ENCODE measurements at places on chromosomes 16 and 17.

DNA sequence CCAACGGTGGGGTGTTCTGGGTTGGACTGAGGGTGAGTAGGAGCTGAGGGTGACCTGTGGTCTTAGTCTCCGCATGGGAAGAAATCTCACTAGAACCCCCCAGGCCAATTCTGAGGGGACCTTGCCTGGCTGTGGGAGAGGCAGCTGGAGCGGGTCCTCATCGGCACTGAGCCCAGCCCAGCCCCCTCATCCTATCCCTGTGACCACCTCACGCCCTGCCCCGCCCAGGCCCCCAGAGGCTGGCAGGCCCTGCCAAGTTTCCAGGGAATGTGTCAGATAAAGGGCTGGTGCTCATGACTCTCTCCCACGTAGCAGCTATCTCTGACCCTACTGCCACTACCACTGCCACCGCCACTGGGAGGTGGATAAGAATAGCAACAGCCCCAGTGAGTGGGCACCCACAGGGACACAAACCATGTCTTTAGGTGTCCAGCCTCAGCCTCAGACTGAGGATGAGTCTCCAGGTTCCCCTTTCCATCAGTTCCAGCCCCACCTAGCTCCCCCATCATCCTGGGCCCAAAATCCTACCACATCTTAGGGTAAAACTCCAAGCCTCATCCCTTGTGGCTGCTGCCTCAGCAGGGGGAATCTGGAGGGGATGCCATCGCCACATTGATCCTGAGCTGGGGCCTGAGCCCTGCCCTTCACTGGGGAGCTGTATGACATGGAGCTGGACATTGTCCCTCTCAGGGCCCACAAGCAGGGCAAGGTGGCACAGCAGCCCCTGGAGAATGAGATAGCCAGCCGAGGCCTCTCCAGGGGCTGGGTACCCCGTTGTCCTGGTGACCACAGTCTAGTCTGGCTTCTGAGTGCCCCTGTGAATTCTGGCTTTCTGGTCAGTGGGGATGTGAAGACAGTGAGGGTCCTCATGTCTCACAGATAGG, 14.9 kb downstream of the CDH16 start:
- no peak for DNase-seq

GRCh38 chr16:85148931-85149330, 36.7 kb upstream of the CIBAR2 start:
- DNase-seq: no peak

DNA sequence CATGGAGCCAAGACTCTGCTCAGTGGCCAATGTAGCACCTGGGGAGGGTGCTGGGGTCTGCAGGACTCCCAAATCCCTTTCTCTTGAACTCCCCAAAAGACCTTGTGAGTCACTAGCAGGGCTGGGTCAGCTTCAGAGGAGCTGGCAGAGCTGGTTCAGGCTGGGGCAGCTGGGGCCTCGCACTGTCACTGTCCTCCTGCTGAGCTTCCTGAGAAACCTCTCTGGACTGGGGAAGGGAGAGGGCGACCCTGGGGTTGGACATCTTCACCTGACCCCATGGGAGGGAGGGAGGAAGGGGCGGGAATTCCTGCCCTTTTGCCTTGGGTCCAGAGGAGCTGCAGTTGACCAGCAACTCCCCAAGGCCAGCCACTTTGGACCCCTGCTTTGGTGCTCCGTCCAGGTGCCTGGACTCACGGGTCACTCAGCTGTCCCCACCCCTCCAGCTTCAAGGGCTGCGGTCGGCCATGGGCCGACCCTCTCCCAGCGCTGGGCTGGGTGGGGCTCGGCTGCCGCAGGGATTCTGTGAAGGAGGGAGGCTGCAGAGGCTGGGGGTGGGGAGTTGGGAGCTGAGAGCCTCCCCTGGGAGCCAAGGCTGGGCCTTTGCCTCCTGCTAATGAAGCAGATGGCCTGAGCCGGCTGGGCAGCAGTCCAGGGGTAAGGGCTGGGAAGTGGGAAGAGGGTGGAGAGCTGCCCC, 9.2 kb downstream of the FMNL1 start:
- no peak for DNase-seq

DNA sequence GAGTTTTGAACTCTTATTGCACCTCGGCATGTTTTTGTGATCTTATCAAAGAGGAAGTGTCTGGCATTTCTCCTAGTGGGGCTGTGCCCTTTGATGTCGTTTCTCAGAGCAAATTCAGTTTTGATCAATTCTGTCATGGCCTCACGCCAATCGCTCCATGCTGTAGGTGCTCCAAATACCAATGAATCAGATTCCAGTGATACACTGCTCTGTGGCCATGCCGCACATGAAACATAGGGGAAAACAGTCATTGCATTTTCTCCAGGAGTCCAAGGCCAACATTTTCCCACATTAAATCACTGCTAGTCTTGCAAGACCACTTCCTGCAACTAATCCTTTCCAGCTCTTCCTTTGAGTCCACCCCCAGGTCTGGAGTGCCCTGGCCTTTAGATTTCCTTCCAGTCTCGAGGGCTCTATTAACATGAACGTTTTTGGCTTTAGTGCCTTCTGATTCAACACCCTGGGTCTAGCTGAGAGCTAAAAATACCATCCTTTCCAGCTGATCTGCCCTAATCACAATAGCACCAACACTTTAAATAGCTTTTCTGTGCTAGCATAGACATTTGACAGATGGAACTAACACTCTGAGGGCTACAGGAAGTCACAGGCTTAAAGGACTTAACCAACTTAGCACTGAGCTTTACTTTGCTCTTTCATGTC, 18.2 kb upstream of the RASL10B start:
- DNase-seq: no peak

- no peak for DNase-seq
Measured at GRCh38 chr17:19495828-19496528, 37.7 kb upstream of the SLC47A1 start.

DNA sequence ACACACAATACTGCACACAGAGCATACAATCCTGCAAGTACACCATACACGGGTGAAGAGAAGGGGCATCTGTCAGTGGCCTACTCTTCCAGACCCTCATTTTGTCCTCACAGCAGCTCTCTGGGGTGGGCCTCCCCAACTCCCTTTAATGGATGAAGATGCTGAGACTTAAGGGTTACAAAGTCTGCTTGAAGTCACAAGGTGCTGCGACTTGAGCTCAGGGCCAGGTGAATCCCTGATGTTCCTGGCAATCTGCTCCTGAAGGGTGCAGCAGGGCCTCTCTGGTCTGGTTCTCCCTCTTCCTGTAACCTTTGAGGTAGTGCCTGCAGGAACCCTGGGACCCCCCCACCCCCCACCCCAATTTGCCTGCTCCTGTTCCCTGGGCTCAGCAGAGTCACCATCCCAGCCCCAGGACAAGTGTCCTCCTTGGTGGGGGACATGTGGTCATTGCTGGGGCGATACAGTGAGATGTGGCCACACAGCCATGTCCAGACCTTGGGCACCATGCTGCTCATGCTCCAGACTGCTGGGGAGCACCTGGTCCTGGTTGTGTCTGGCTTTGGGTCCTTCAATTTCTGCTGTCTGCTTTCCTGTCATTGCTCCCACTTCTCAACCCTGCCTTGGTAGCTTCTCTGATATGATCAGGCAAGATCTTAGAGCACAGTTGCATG, 107.5 kb downstream of the METRNL start:
- DNase-seq: no peak

GRCh38 chr17:47618410-47618809, 31.3 kb upstream of the KPNB1 start:
- DNase-seq: no peak

DNA sequence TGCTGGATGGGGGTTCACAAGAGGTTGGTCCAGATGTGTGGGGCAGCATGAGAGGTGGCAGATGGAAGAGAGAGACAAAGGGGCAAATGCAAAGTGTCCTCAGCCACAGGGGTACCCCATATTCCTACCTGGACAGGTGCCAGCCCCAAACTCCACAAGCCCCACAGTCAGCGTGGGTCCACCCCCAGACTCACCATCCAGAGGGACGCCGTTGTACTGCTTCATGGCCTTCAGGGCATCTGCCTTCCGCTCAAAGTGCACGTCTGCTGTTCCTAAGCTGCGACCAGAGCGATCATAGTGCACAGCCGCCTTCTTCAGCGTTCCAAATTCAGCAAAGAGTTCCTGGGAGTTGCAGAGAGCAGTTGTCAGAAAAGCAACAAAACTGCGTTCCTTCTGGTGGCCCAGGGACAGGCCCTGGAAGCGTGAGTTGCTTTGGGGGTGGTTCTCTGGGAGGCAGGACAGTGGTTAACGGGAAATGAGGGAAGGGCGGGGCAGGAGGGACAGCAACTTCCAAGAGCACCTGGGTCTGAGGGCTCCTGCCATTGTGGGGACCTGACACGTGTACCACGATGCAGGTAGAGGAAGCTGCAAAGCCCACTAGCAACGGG, 2.3 kb downstream of the ALYREF start:
- no peak for DNase-seq

GRCh38 chr16:57607676-57608461, 20.6 kb upstream of the ADGRG1 start:
- no peak for DNase-seq

GRCh38 chr16:10941127-10941933, 938 bp downstream of the DEXI start:
- no peak for DNase-seq

DNA sequence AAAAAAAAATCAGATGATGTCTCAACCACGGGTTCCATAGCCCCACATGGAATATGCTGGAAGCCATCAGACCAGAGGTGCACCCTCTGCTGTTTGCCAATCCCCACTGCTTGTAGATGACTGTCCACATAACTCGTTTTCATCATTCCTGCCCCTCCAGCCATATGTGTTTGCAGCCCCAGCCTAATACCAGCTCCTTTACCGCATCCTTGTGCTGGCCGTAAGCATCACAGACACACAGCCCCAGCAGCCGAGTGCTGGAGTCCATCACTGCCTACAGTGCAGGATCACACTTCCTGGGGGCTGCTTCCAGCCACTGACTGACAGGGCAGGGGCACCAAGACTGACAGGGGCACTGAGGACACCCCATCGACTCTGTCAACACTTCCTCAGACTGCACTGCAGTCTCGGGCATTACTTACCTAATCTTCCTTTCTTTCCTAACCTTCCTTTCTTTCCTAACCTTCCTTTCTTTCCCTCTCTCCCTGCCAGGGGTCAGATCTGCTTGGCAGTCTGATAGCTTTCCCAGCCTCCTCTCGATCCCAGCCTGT, 5.0 kb downstream of the RCVRN start:
- no peak for DNase-seq

GRCh38 chr16:13896543-13897182, 23.3 kb upstream of the ERCC4 start:
- DNase-seq: no peak

- DNase-seq: no peak
Measured at GRCh38 chr16:66269617-66270332, 96.7 kb upstream of the CDH5 start.

- DNase-seq: no peak
Measured at GRCh38 chr17:69717214-69717613, 302.7 kb downstream of the MAP2K6 start.

DNA sequence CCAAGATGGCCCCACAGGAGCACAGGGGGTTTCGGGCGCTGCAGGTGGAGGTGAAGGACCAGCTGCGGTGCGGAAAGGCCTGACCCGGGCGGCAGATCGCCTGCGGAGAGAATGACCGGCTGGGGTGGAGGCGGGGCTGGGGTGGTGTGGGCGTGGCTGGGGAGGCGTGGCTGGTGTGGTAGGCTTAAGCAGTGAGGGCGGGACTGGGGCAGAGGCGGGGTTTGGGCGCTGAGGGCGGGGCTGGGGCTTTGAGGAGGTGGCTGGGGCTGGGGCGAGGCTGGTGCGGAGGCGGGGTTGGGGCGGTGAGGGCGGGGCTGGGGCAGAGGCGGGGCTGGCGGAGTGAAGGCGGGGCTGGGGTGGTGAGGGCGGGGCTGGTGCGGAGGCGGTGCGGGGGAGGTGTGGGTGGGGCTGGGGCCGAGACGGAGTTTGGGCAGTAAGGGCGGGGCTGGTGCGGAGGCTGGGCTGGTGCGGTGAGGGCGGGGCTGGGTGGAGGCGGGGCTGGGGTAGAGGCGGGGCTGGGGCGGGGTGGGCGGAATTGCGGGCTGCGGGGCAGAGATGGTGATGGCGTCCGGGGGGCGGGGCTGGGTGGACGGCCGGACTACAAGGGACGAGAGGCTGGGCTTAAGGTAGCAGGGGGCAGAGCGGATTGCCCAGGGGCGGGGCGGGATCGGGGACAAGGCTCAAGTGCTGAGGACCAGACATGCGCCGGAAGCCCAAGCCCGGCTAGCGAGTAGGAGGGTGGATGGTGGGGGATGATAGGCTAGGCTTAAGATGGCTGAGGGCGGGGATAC, 9.9 kb upstream of the GSDMA start:
- peak; percentile 97 for DNase-seq

- no peak for DNase-seq
Measured at GRCh38 chr17:1736348-1737281, 6.1 kb upstream of the SERPINF2 start.

- no peak for DNase-seq
Measured at GRCh38 chr16:2385190-2385836, 43.9 kb upstream of the CCNF start.

DNA sequence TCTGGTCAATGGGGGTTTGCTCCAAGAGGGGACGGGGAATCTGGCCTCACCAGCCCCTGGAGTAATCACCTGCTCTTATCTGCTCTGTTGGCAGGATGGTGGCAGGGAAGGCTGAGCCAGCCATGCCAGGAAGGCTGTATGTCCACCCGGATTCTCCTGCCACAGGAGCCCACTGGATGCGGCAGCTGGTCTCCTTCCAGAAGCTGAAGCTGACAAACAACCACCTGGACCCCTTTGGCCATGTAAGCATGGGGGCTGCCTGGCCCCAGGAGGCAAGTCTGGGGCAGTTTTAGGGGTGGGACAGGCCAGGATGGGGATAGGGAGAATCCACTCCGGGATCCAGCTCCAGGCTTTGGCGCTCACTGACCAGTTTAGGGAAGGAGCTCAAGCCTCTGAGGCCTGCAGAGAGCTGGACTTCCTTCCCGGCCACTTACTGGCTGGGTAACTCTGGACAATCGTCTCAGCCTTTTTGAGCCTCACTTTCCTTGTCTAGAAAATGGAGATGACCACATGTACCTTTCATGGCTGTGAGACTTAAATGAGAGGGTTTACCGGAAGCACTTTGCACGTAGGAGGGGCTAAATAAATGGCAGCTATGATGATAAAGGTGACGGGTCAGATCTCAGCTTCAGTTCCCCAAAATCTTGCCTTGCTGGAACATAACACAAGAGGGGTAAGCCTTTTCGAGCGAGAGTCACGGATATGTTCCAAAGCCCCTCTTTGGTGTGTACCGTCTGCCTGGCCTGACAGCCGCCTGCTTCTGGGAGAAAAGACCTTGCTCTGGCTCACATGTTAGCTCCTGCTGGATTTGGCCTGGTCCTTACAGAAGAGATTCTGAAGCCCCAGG, 15.4 kb downstream of the TBX4 start:
- DNase-seq: no peak

- DNase-seq: no peak
Measured at GRCh38 chr17:33572615-33573014, 279.5 kb upstream of the ASIC2 start.

DNA sequence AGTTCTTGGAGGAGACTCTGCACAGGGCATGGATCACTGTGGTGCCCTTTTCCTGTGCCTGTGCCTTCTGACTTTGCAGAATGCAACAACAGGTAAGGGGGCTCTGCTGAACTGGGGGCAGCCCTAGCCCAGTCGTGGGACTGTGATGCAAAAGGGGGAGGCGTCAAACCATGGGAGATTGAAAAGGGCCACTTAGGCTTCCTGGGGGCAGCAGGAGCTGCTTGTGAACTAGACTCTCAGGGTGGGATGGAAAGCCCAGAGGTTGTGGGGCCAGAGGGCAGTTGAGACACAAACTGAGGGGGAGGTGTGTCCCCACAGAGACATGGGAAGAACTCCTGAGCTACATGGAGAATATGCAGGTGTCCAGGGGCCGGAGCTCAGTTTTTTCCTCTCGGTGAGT, 19.6 kb downstream of the ADGRG5 start:
- no peak for DNase-seq

GRCh38 chr17:44334727-44335126, 10.1 kb upstream of the SLC25A39 start:
- DNase-seq: no peak

Measured in right forelimb (tissue), 1 donor.